ENCODE measurements at places on chromosomes 11 and 22.

DNA sequence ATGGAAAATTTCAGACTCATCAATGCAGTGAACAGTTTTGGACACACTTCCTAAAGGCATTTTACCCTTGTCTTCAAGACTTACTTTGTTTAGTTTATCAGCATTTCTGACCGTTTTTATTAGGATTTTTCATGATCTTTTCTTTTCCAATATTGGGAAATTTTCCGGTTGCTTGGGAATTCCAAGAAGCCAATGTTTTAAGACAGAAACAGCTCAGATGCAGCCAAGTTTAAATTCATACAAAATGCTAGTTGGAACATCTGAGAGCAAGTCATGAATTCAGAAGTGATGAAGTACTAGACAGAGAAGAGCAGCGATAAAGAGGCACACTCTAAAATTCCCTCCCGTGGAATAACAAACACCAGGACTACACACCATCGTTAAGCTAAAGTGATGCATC lies 68.6 kb downstream of the RAB38 start:
- DNase-seq: no peak

DNA sequence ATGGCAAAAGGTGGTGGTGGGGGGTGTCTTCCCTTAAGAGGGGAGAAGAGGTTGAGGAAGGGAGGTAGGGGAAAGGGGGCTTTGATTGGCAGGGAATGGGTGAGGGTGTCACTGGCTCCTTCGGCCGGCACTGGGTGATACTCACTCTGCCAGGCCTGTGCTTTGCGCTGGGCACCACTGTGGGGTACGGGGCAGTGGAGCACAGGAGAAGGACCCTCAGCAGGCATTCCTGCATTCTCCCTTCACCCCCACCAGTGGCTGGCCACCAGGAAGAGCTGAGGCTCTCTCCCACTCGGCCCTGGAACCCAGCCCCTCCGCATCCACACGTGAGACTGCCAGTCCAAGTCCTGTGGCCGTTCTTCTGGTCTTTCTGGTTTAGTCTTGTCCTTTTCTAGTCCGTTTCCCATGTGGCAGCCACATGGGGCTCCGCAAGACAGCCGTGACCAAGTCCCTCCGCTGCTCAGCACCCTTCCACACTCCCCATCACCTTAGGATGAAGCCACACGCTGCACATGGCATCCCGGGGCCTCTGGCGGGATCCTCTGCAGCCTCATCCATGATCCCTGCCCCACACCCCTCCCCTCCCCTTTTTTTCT lies 8.0 kb downstream of the CAPN5 start:
- no peak for DNase-seq

DNA sequence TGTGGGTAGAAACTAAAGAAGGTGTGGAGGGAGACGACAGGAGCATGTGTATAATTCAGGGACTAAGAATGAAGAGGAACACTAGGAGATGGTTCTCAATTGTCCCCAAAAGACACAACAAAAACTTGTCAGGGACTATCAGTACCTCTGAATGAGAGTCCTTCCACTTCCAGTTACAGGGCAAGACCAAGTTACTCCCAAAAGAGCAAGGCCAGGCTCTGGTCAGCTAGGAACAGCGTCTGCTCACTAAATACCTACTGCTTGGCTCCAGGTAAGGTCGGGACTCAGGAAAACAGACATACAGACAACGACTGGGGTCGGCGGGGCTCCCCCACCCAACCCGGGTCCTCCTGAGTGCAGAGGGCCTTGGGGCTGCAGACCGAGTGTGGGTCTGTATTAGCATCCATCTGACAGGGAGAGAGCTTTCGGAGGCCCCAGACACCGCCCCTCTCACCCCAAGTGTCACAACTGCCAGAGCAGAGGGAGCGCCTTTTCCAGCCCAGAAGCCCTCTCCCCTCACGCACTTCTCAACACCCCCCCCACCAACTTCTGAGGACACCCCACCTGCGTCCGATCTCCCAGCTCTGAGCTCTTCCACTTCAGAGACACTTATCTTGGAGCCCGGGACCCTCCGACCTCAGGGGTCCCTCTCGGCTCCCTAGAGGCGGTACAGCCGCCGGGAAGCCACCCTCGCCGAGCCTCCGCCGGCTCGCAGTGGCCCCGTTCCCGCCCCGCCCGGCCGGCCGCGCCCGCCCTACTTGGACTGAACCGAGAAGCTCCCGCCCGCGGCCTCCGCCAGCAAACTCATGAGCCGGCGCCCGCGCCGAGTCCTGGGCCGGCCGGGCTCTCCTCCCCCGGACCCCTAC lies 522 bp downstream of the RHOG start:
- peak; percentile 37 for DNase-seq

GRCh38 chr11:15349413-15349812 lies 234.7 kb downstream of the INSC start:
- DNase-seq: no peak

Measured in stimulated activated CD4-positive, alpha-beta T cell treated with anti-CD3 and anti-CD28 coated beads, Interleukin-4, amount 100 ng/mL, for 4 hours (primary cell).